ENCODE measurements at places on chromosomes 2 and 18. TPM values are rescaled to one million over a fixed set of nuclear protein-coding genes. Genes with fewer than 3 reads are reported as not detected.

Gene ARHGEF33
- total RNA-seq: 0.19 TPM

Gene EVX2
- total RNA-seq: not detected

Gene CYP26B1
- total RNA-seq: 0.44 TPM

Gene NDUFV2
- total RNA-seq: 93.2 TPM

Gene C1QL2
- not detected for total RNA-seq

Gene MYL12A
- 1,167 TPM for total RNA-seq

Gene VIL1
- total RNA-seq: not detected

Gene CMPK2
- total RNA-seq: 36.6 TPM

Gene BBS5
- 5.5 TPM for total RNA-seq

Gene INHA
- not detected for total RNA-seq

Gene ABCB11
- total RNA-seq: 0.18 TPM

Gene FBLN7
- total RNA-seq: 5.8 TPM

Gene DSG1
- not detected for total RNA-seq

Gene PSTPIP2
- total RNA-seq: 8.9 TPM

Gene IL18R1
- total RNA-seq: 5.3 TPM

Gene SP5
- not detected for total RNA-seq

Gene SAG
- total RNA-seq: not detected

Gene SERPINB11
- total RNA-seq: not detected

Gene UBE2F
- 99.7 TPM for total RNA-seq

Gene CENPA
- total RNA-seq: 3.6 TPM

Gene DPP4
- 3.8 TPM for total RNA-seq

Gene LONRF2
- total RNA-seq: 0.19 TPM

Gene XDH
- total RNA-seq: 0.05 TPM

Gene RAPH1
- 69.8 TPM for total RNA-seq

Gene ALK
- not detected for total RNA-seq

Gene HOXD13
- not detected for total RNA-seq

Gene HOXD1
- 19.0 TPM for total RNA-seq

Gene ACTG2
- not detected for total RNA-seq

Gene C1D
- total RNA-seq: 11.8 TPM

Gene L3MBTL4
- 0.53 TPM for total RNA-seq

Gene RGPD4
- total RNA-seq: not detected

Gene EXOC6B
- 35.1 TPM for total RNA-seq

Gene CDH7
- 0.19 TPM for total RNA-seq

Gene ATG9A
- total RNA-seq: 64.2 TPM

Gene PUM2
- total RNA-seq: 55.0 TPM

Gene TCF23
- not detected for total RNA-seq

Gene HOXD11
- 2.2 TPM for total RNA-seq

Gene TMEM169
- total RNA-seq: 0.29 TPM

Gene DOCK10
- 15.1 TPM for total RNA-seq

Gene TNFRSF11A
- total RNA-seq: 1.4 TPM

Gene COL4A3
- total RNA-seq: not detected

Gene STARD6
- total RNA-seq: not detected

Gene FSHR
- total RNA-seq: not detected

Gene MSH2
- total RNA-seq: 20.5 TPM

Gene SRD5A2
- not detected for total RNA-seq

Gene TXNDC2
- total RNA-seq: not detected

Gene ABCG5
- total RNA-seq: not detected

Gene SPC25
- 1.6 TPM for total RNA-seq

Gene DES
- not detected for total RNA-seq

Gene HRH4
- total RNA-seq: not detected

Gene CLEC4F
- 0.18 TPM for total RNA-seq

Gene C2orf72
- 0.29 TPM for total RNA-seq

Gene ASPRV1
- total RNA-seq: 0.64 TPM

Gene FAM110C
- 0.34 TPM for total RNA-seq

Gene NYAP2
- not detected for total RNA-seq

Gene CD8B2
- total RNA-seq: not detected

Measured in glomerular endothelial cell (primary cell).